ENCODE measurements at places on chromosomes 5 and 9. TPM values are rescaled to one million over a fixed set of nuclear protein-coding genes. Genes with fewer than 3 reads are reported as not detected.

The TYRP1 gene
- not detected for total RNA-seq

The STC2 gene
- 104 TPM for total RNA-seq

The ADAMTS12 gene
- total RNA-seq = 9.1 TPM

The PCDHB11 gene
- total RNA-seq = 0.11 TPM

The FAM221B gene
- total RNA-seq = not detected

The CNTFR gene
- 0.20 TPM for total RNA-seq

The IL3 gene
- total RNA-seq = not detected

The SGCD gene
- 4.0 TPM for total RNA-seq

The NADK2 gene
- total RNA-seq = 12.9 TPM

The PCDHGA8 gene
- not detected for total RNA-seq

The INSYN2B gene
- total RNA-seq = 0.64 TPM

The PCAT7 gene
- total RNA-seq = 0.92 TPM

The AGPAT2 gene
- 98.6 TPM for total RNA-seq

The TAF11L5 gene
- not detected for total RNA-seq

The GARIN3 gene
- total RNA-seq = not detected

The GABRA1 gene
- total RNA-seq = not detected

The RETREG1 gene
- 3.0 TPM for total RNA-seq

The DAPK1 gene
- total RNA-seq = 20.1 TPM

The C9orf152 gene
- 0.08 TPM for total RNA-seq

The PNPLA7 gene
- total RNA-seq = 0.63 TPM

The MATR3 gene
- total RNA-seq = 209 TPM

The SCGB3A1 gene
- not detected for total RNA-seq

The CARD9 gene
- 0.85 TPM for total RNA-seq

Measured in A549 treated with DMSO at 1 μM for 4 hours (cell line).